ENCODE measurements at places on chromosomes 16 and 17. TPM values are rescaled to one million over a fixed set of nuclear protein-coding genes. Genes with fewer than 3 reads are reported as not detected.

Gene CCL1
- not detected for total RNA-seq

Gene FAM117A
- 3.1 TPM for total RNA-seq

Gene MEIOB
- 0.15 TPM for total RNA-seq

Gene IKZF3
- total RNA-seq, result 0.17 TPM

Gene KRTAP2-3
- 5.9 TPM for total RNA-seq

Gene GCGR
- total RNA-seq, result not detected

Gene ZDHHC1
- 4.2 TPM for total RNA-seq

Gene GNGT2
- total RNA-seq, result not detected

Gene MRPL27
- total RNA-seq, result 69.3 TPM

Gene SPIRE2
- total RNA-seq, result 1.4 TPM

All from renal cortical epithelial cell (primary cell).